ENCODE measurements at places on chromosomes 2 and 18. TPM values are rescaled to one million over a fixed set of nuclear protein-coding genes. Genes with fewer than 3 reads are reported as not detected.
A peak's percentile ranks its signal among the peaks of the same experiment; 100 is the strongest.

- no peak for DNase-seq
Measured at GRCh38 chr2:18132697-18133096, 254.2 kb downstream of the KCNS3 start.

DNA sequence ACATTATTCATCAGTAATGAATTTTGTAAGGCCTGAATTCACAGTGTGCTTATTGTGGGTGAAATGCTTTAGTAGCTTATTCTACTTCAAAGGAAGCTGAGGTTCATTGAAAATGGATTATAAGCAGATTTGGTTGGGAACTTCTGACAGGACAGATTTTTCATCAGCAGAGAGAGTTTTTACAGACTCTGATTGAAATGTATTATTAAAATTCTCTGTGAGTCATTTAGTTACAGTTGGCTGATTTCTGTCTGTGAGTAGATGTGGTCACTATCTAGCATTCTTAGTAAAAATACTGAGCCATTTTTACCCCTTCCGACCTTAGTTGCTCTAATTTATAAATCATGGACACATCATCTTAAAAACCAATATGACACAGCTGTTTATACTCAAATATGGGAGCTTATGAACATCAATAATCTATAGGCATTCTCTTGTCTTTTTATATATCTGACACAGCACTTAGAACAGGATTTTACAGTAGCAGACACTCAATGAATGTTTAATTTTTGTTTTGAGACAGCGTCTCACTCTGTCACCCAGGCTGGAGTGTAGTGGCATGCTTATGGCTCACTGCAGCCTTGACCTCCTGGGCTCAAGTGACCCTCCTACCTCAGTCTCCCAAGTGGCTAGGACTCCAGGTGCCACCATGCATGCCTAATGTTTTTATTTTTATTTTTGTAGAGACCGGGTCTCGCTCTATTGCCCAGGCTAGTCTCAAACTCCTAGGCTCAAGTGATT lies 239.6 kb downstream of the BABAM2 start:
- DNase-seq: no peak

DNA sequence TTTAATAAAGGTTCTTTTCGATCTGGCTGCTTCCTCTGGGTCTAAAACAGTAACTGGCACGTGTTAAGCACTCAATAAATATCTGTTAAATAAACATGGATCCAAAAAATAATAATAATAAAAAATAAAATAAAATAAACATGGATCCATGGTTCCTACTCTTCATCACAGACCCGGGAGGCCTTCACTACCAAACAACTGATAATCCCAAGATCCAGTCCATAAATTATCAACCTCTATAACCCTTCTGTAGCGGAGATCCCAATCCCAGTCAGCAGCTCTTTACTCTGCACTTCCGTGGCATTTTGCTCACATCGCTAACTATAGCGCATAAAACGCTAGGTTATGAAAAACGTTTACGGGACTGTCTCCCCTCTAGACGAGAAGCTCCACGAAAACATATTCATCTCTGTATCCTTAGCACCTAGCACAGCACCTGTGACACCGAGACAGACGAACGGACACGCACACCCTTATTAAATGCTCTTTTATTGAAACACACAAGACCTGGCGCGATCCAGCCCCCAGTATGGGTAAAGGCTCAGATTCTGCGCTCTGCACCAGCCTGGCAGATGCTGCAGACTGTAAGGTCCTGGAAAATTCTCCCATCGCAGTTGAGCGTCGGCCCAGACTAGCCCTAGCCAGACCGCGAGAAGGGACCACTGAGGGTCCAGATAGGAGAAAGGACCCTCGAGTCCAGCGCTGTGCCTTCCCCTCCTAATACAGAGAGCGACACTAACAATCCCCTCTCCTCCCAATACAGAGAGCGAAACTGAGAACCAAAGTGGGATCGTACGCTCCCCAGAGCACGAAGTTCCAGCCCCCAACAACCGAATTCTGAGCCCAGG lies 770 bp downstream of the NBAS start:
- DNase-seq: peak; percentile 46

Gene MFSD2B
- total RNA-seq: 0.19 TPM

DNA sequence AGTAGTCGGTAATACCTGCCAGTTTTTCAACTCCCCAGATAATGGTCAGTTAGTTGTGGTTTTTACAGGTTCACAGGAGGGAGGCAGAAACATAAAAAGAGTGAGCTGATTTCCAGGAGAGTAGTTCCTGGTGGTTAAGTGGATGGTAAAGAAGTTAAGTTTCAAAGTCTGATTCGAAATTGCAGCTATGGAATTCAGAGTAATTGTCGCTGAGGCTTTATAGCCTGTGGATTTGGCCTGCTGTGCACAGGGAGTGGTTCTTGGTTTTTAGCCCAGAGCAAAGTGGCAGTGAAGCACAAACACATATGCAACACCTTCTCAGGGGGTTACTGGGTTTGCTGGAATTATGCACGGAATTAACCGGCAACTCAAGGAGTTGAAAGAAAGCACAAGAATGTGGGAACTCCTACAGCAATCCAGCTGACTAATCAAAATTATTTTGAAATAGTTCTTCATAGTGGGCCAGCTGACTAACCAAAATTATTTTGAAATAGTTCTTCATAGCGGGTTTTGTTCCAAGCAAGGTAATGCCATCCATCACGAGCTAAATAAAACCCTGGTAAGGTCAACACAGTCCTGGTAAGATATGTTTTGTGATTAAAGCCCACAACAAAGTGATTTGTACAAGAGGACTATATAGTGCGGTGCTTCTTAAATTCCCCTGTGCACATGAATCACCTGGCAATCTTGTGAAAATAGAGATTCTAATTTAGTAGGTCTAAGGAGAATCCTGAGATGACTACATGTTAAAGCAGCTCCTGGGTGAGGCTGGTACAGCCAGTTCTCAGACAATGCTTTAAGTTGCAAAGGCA lies 94.4 kb downstream of the SGPP2 start:
- DNase-seq: no peak

GRCh38 chr18:8238507-8238906 lies 370.7 kb upstream of the RAB12 start:
- no peak for DNase-seq

- no peak for DNase-seq
Measured at GRCh38 chr2:145206496-145207281, 686.8 kb upstream of the ZEB2 start.

Gene TMEM169
- total RNA-seq: 1.1 TPM

Gene LTBP1
- total RNA-seq: 17.7 TPM

- DNase-seq: no peak
Measured at GRCh38 chr18:11411048-11411447, 198.3 kb upstream of the SLC35G4 start.

DNA sequence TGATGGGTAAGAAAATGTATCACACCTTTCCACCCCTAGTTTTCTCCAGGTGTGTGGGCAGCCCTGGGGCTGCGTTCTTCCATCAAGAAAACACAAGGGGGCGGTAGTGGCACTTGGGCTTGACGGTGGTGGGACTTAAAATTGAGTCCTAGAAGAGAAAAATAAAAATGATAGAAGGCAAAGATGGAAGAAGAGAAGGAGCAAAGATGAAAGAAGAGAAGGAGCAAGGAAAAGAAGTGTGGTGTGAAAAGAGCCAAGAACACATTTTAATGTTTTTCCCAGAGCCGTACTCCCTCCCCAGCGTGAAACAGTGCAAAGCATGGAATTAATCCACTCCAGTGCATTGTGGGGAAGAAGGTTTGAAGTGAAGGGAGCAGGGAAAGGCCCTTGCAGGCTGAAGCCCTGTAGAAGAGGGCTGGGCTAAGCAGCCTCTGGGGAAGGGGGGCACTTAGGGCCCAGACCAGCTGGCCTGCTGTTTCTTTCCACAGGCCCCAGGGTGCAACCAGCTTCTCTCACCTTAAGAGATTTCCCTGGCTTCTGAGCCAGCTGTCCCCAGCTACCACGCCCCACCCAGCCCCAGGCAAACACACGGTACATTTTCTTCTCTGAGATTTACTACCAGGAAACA lies 256.8 kb downstream of the RNF152 start:
- peak; percentile 7 for DNase-seq

DNA sequence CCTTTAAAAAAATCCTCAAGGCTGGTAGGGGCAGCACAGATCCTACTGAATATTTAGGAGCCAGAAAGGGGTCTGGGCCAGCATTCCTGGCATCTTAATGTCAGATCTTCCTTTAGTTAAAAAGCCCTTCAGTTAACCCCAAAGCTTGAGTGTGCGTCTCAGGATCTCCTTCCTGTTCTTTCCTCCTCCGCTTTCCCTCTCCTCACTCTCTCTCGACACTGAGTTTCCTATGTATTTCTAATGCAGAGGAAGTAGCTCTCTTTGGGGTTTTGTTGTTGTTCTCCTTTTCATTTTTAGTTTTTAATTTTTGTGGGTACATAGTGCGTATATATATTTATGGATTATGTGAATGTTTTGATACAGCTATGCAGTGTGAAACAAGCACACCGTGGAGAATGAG lies 109.9 kb upstream of the COPS8 start:
- no peak for DNase-seq

- no peak for DNase-seq
Measured at GRCh38 chr18:49618742-49619681, 57.2 kb downstream of the LIPG start.

Gene NEB
- total RNA-seq: 3.9 TPM

Gene FNDC4
- total RNA-seq: 0.85 TPM

- no peak for DNase-seq
Measured at GRCh38 chr18:68436485-68436884, 278.4 kb downstream of the TMX3 start.

Gene IL1RL1
- total RNA-seq: 1.1 TPM

Gene SGO2
- 19.7 TPM for total RNA-seq

Gene FAM161A
- total RNA-seq: 2.2 TPM

DNA sequence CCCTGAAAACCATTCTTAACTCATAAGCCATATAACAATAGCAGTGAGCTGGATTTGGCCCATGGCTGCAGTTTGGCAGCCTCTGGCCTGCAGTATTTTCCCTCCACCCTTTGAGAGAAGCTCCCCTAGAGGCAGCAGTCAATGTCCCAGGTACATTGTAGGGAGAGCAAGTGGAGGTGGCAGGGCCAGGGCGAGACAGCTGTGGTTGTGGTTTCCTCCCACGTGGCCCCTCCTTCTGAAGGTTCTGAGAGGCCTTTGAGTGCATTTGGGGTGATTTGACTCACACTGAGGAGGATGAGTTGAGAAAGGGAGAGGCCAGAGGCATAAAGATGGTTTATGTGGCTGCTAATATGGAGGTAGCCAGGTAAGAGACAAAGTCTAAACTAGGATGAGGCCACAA lies 45.5 kb upstream of the LDAH start:
- DNase-seq: peak; percentile 6

Gene GRHL1
- total RNA-seq: 1.2 TPM

Gene CDH2
- 3.0 TPM for total RNA-seq

GRCh38 chr18:3248062-3248657 lies 559 bp downstream of the MYL12A start:
- DNase-seq: peak; percentile 79

Gene RIF1
- total RNA-seq: 35.9 TPM

- DNase-seq: no peak
Measured at GRCh38 chr2:102082571-102083392, 59.8 kb upstream of the IL1R1 start.

- DNase-seq: no peak
Measured at GRCh38 chr2:150750720-150751119, 263.3 kb upstream of the RND3 start.

DNA sequence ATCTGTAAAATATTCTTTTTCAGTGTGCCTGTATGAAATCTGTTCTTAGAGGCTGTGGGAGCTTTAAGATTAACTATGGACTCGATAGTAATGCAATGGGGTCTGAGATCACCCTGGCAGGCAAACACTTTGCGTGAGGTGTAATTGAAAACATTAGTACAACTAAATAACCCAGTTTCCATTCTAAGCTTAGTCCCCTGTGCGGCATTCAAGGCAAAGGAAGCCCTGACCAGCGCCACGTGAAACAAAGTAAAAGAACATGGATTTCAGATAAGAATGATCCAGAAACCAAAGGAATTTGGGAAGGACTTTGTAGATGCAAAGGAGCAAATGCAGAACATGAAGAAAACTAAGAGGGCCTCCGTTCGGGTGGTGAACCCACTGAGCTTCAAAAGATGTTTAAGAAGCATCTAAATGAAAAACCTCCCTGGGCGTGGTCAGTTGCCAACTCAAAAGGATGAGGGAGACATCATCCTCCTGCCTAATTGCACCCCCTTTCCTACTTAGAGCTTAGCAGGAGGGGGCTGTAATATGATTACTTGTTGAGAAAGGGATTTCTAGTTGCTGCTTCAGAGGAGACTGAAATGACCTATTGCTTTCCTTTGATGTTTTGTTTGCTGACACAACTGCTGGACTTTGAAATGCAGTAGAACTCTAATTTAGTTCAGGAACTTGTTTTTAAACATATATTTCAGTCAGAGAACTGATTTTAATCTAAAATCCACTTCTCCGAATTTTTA lies 7.9 kb upstream of the CETN1 start:
- no peak for DNase-seq

DNA sequence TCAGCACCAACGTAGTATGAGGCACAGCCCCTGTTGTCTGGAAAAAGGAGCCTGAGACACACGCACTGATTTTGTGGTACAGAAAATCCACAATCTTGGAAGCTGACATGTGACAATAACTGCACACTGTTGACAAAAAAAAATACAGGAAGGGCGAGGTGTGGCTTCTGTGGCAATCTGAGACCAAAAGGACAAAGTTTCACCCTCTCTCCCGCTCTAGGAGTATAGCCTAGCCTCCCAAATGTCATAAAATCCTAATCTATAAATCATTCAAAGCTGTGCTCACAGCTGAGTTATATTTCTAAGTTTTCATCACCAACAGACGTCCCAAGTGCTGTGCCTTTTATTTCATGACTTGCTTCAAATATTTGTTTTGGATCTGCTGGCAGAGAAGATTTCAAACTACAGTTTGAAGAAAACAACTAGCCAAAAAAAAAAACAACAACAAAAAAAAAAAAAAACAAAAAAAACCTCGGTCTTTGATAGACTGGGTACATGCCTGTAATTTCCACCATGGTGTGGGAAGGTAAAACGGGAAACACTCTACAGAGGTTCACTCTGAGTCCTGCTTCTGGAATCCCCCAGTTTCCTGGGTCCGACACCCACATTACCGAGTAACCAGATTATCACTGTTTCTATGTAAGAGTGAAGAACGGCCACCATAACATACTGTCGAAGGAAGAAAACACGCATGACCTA lies 61.0 kb downstream of the C2orf76 start:
- no peak for DNase-seq

DNA sequence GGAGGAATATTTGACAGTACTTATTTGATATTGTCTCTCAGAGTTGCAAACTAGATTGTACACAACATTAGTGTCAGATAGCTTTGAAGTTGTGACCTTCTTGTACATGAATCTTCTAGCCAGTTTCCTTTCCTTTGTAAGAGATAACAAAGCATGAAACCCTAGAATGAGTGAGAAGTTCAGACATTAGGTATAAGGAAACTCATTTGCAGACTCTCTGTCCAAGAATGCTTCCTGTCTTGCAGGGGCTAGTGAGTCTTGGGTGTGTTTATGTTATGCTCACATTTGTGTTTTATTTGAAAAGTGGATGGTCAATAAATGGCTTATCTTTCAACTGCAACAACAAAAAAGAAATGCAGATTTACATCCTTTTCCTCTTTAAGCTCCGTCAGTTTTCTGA lies 1.4 kb downstream of the BOD1L2 start:
- no peak for DNase-seq

Gene ARHGEF33
- total RNA-seq: 0.33 TPM

Gene ASIC4
- 0.05 TPM for total RNA-seq

GRCh38 chr2:5803547-5803946 lies 111.4 kb downstream of the SOX11 start:
- no peak for DNase-seq

- no peak for DNase-seq
Measured at GRCh38 chr18:25662272-25662671, 310.3 kb upstream of the ZNF521 start.

All from thymus (tissue), 14 donors.